Lung (tissue), 17 donors: ENCODE measurements at places on chromosomes 3 and 15. TPM values are rescaled to one million over a fixed set of nuclear protein-coding genes. Genes with fewer than 3 reads are reported as not detected.

GRCh38 chr15:46178138-46178537 is 543.3 kb downstream of the SQOR start:
- no peak for DNase-seq
- no peaks in the 10 kb centered on the region for H3K4me1 ChIP-seq
- no peak overlapping the region for H3K4me3 ChIP-seq
- H3K36me3 ChIP-seq: no peaks in the 10 kb centered on the region
- no peak overlapping the region for H3K27ac ChIP-seq
- no peaks in the 10 kb centered on the region for H3K27me3 ChIP-seq

DNA sequence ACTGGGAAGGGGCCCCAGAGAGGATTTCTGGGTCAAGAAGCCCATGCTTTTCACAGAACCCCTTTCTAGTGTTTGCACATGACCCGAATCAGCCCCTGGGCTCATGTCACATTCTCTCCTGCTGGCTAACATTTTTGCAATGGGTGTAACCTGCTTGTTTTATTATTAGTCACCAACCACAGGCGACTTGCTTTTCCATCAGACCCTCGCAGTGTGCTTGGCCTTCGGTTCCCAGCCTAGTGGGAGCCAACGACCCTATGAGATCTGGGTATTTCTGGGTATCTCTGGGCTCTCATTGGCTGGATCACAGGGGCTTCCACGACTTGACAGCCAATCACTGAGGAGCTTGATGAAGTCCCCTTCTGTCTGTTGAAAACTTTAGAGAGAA is 11.0 kb upstream of the FBLN2 start:
- no peak for DNase-seq
- H3K27ac ChIP-seq: no peak overlapping the region
- no peaks in the 10 kb centered on the region for H3K36me3 ChIP-seq
- H3K4me1 ChIP-seq: no peaks in the 10 kb centered on the region

- no peaks in the 10 kb centered on the region for H3K4me1 ChIP-seq
- H3K27me3 ChIP-seq: no peaks in the 10 kb centered on the region
- H3K4me3 ChIP-seq: no peak overlapping the region
These were observed 57.3 kb upstream of the SPRED1 start for GRCh38 chr15:38195191-38195901.

- H3K4me1 ChIP-seq: no peaks in the 10 kb centered on the region
- H3K4me3 ChIP-seq: no peak overlapping the region
- no peak overlapping the region for H3K27ac ChIP-seq
- no peaks in the 10 kb centered on the region for H3K36me3 ChIP-seq
These were observed 3.2 kb downstream of the C3orf18 start for GRCh38 chr3:50564321-50564720.

- H3K4me3 ChIP-seq: no peak overlapping the region
- no peaks in the 10 kb centered on the region for H3K27me3 ChIP-seq
- H3K4me1 ChIP-seq: no peaks in the 10 kb centered on the region
- no peak for DNase-seq
- H3K27ac ChIP-seq: no peak overlapping the region
- H3K36me3 ChIP-seq: no peaks in the 10 kb centered on the region
These were observed 30.6 kb upstream of the FAM107A start for GRCh38 chr3:58607816-58608215.

GRCh38 chr3:111577798-111578685 is 17.1 kb downstream of the ZBED2 start:
- no peak overlapping the region for H3K27ac ChIP-seq
- DNase-seq: no peak
- H3K36me3 ChIP-seq: no peaks in the 10 kb centered on the region
- no peaks in the 10 kb centered on the region for H3K4me1 ChIP-seq
- no peak overlapping the region for H3K4me3 ChIP-seq

- no peak overlapping the region for H3K27ac ChIP-seq
- H3K4me3 ChIP-seq: no peak overlapping the region
- no peaks in the 10 kb centered on the region for H3K36me3 ChIP-seq
- no peaks in the 10 kb centered on the region for H3K4me1 ChIP-seq
These were observed 462.0 kb upstream of the CNTN3 start for GRCh38 chr3:75076481-75076880.

DNA sequence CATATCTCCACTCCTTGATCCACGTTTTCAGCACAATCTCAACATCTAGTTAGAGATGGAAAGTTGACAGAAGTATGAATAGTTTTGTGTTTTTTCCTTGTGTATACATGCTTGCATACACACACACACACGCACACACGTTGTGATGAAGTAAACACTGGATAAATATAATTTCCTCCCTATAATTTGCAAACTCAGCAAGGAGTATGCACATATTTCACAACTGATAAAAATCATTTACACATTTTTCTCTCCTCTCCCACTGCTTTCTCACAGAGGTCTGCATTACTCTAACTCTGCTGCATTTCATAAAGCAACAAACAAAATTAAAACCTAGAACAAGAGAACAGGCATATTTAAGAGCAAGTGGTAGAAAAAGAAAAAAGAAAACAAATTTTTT is 320.9 kb downstream of the ERC2 start:
- no peak overlapping the region for H3K27ac ChIP-seq
- no peak for DNase-seq
- H3K27me3 ChIP-seq: peaks cover 3% of the 10 kb centered on the region

GRCh38 chr15:36863570-36863969 is 236.8 kb downstream of the MEIS2 start:
- no peak overlapping the region for H3K4me3 ChIP-seq
- H3K27ac ChIP-seq: no peak overlapping the region
- H3K27me3 ChIP-seq: no peaks in the 10 kb centered on the region
- no peaks in the 10 kb centered on the region for H3K4me1 ChIP-seq

DNA sequence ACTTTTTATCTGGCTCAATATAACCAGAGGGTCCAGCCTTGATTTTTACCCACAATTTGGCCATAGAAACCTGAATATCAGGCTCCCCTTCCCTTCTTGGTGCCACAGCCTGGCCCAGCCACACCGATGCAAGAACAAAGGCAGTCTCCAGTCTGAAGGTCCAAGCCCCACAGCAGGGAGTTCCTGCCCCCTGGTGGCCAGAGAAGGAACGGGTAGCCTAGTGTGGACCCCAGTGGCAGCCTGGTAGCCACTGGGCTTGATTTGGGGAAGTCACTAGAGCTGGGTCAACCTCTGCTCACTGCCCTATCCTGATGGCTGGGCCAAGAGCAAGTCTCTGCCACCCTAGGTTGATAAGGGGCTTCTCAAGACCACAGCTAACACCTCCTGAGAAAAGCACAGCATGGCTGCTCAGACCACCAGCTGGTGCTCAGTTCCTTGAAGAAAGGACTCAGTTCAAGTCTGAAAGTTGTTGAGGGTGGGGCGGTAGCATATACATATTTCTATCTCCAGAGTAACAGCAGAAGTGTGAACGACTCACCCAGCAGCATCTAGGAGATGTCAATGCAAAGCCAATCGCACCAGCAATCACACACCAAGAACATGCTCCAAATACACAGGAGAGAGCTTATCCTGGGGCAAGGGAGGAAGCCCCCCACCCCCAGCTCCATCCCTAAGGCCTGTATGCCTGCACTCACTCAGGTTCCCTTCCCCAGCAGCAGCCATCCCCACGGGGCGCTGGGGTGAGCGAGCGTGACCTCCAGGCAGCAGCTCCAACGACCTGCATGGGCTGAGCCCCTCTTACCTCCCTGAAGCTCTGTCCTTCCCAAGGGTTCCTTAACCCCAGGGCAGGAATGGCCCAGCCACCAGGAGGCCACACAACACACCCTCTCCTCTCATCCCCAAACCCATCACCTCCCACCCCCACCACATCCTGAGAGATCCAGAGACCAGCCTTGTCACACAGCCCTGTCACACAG is 7.6 kb downstream of the PFKFB4 start:
- H3K27ac ChIP-seq: no peak overlapping the region
- H3K27me3 ChIP-seq: no peaks in the 10 kb centered on the region
- no peak overlapping the region for H3K4me3 ChIP-seq
- DNase-seq: peak; percentile 79
- peaks cover 1% of the 10 kb centered on the region for H3K36me3 ChIP-seq
- no peaks in the 10 kb centered on the region for H3K4me1 ChIP-seq

- no peak overlapping the region for H3K27ac ChIP-seq
- no peaks in the 10 kb centered on the region for H3K36me3 ChIP-seq
- no peak for DNase-seq
- no peak overlapping the region for H3K4me3 ChIP-seq
- H3K4me1 ChIP-seq: no peaks in the 10 kb centered on the region
These were observed 21.4 kb upstream of the CCR9 start for GRCh38 chr3:45864760-45865519.

GRCh38 chr15:71889385-71889784 is 79.0 kb downstream of the NR2E3 start:
- H3K4me1 ChIP-seq: peaks cover 3% of the 10 kb centered on the region
- H3K36me3 ChIP-seq: peaks cover 20% of the 10 kb centered on the region
- H3K27me3 ChIP-seq: no peaks in the 10 kb centered on the region
- no peak overlapping the region for H3K4me3 ChIP-seq
- no peak for DNase-seq

- no peak for DNase-seq
- H3K4me3 ChIP-seq: no peak overlapping the region
- H3K36me3 ChIP-seq: no peaks in the 10 kb centered on the region
- H3K4me1 ChIP-seq: no peaks in the 10 kb centered on the region
These were observed 184.9 kb downstream of the APBA2 start for GRCh38 chr15:29070471-29071231.

DNA sequence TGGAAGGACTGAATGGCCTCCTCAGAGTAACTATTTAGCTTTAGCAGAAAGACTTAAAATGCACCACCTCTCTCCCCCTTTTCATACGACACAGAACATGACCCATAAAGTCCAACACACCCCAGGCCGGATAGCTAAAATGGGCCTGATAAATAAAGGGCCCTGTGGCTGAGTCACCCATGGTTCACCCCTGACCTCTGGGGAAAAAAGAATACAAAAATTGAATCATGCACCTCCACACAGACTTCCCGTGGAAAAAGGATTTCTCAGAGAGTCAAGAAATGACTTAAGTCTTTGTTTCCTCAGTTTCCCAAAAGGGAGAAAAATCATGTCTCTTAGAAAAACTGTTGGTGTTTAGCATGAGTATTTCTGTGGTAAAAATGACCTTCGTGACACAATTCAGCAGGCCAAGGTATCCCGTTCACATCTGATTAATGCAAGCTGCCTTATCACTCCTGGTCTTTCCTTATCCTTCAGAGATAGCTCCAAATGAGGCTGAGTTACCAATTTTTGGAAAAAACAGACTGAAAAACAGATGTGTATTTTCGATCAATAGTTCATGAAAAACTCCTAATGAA is 34.0 kb upstream of the ARHGEF3 start:
- no peaks in the 10 kb centered on the region for H3K36me3 ChIP-seq
- H3K27me3 ChIP-seq: no peaks in the 10 kb centered on the region
- no peak overlapping the region for H3K27ac ChIP-seq
- H3K4me1 ChIP-seq: no peaks in the 10 kb centered on the region
- H3K4me3 ChIP-seq: no peak overlapping the region
- DNase-seq: no peak

- no peak for DNase-seq
- H3K27ac ChIP-seq: no peak overlapping the region
- H3K27me3 ChIP-seq: no peaks in the 10 kb centered on the region
- no peaks in the 10 kb centered on the region for H3K4me1 ChIP-seq
These were observed 13.3 kb upstream of the SH3BP5 start for GRCh38 chr3:15345608-15346137.

DNA sequence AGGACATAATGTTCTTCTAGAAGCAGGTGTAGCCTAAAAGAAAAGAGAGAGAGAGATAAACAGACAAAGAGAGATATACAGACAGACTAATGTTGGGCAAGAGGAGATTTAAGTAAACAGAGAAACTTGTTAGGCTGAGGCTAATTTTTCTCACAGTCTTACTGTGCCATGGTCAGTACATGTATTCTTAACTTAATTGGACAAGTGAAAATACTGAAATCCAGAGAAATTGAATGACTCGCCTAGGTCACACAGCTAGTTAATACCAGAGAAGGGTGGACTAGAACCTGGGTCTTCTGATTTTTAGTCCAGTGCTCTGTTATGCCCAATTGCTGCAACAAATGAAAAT is 6.7 kb upstream of the ZNF609 start:
- peaks cover 2% of the 10 kb centered on the region for H3K36me3 ChIP-seq
- no peaks in the 10 kb centered on the region for H3K27me3 ChIP-seq
- H3K4me3 ChIP-seq: no peak overlapping the region
- no peak for DNase-seq
- H3K27ac ChIP-seq: no peak overlapping the region
- H3K4me1 ChIP-seq: no peaks in the 10 kb centered on the region

- H3K27me3 ChIP-seq: peaks cover 4% of the 10 kb centered on the region
- peak overlapping the region; percentile 14 for H3K4me3 ChIP-seq
- no peaks in the 10 kb centered on the region for H3K36me3 ChIP-seq
- DNase-seq: peak; percentile 30
These were observed 435 bp downstream of the ALDH1L1 start for GRCh38 chr3:126179825-126180476.

DNA sequence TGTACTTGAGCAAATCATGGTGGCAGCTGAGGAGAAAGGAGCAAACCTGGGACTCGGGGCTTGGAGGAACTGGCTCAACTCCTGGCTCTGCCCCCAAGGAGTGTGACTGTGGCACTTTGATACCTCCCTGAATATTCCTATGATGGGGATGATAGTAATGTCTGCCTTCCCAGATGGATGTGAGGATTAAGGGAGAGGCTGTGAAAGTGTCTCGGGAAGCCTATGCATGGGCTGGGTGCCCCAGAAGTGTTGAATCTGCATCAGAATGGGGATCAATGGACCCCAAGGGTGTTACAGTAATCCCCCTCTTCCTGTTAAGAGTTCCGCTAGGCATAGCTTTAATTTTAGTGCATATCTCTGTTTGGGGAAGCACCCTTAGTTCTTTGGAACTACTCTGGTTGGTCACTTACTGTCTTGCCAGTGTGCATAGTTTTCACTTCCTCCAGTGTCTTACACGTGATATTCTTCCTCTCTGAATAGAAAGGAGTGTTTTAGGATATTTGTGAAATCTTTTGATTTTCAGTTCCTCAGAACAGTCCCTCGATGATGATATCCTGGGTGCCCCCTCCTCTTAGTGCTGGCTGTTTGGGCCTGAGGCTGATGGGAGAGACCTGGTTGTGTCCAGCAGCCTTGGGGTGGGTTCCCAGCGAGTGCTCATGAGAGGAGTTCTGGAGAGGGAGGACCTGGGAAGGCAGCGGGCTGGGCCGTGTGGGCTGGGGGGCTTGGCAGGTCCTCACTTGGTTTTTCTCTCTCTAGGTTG is 97.5 kb downstream of the CHDH start:
- H3K36me3 ChIP-seq: peaks cover 39% of the 10 kb centered on the region
- no peaks in the 10 kb centered on the region for H3K4me1 ChIP-seq
- H3K4me3 ChIP-seq: no peak overlapping the region
- no peaks in the 10 kb centered on the region for H3K27me3 ChIP-seq

Gene DNAJC19
- total RNA-seq: 35.6 TPM

Gene IGDCC3
- 0.09 TPM for total RNA-seq

Gene SNURF
- total RNA-seq: 78.4 TPM

Gene HTR3E
- total RNA-seq: not detected

Gene FANCD2
- 8.6 TPM for total RNA-seq

Gene PYGO1
- 7.9 TPM for total RNA-seq

Gene SKOR1
- 0.46 TPM for total RNA-seq
